ENCODE measurements at places on chromosomes 7 and 10. TPM values are rescaled to one million over a fixed set of nuclear protein-coding genes. Genes with fewer than 3 reads are reported as not detected.

The PHYHIPL gene
- total RNA-seq, result 0.11 TPM

The HELLS gene
- total RNA-seq, result 15.1 TPM

The CALML5 gene
- not detected for total RNA-seq

The ITGA8 gene
- total RNA-seq, result 124 TPM

The ZPBP gene
- total RNA-seq, result 0.25 TPM

The SPDYE18 gene
- 0.65 TPM for total RNA-seq

The PRSS37 gene
- total RNA-seq, result not detected

The CPXM2 gene
- 5.0 TPM for total RNA-seq

The C10orf67 gene
- total RNA-seq, result 2.3 TPM

The GNGT1 gene
- not detected for total RNA-seq

The PON1 gene
- total RNA-seq, result 0.98 TPM

The AKR1C1 gene
- total RNA-seq, result 55.1 TPM

The RPS24 gene
- total RNA-seq, result 2,229 TPM

The ZNF783 gene
- total RNA-seq, result 16.3 TPM

The TLX1 gene
- not detected for total RNA-seq

The IGFBP3 gene
- 71.8 TPM for total RNA-seq

Data from lung (tissue), 17 donors.